ENCODE measurements at places on chromosomes 2 and 18. TPM values are rescaled to one million over a fixed set of nuclear protein-coding genes. Genes with fewer than 3 reads are reported as not detected.

ELP2 gene
- total RNA-seq = 82.2 TPM

NPC1 gene
- 25.3 TPM for total RNA-seq

MREG gene
- 1.3 TPM for total RNA-seq

DNA sequence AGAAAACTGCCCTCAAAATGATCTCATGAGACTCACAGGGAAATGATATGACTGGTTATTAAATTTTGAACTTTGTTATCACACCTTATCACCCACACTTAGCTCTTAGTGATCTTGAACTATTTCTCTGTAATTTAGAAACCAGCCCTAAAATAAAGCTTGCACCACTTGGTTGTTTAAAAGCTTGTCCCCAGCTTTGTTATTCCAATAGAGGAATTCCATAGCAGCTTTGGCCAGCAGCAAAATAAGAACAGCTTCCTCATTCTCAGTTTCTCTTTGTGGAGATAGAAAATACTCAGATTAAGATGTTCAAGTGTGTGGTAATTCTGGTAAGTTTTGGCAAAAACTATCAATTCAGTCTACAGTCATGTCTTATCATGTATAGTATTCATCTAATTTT, 54.4 kb upstream of the CCDC68 start:
- H3K4me1 ChIP-seq = no peaks in the 10 kb centered on the region
- H3K27me3 ChIP-seq = no peaks in the 10 kb centered on the region
- no peak overlapping the region for H3K4me3 ChIP-seq
- no peak overlapping the region for H3K27ac ChIP-seq
